ENCODE measurements at places on chromosomes 6 and 20.
A peak's percentile ranks its signal among the peaks of the same experiment; 100 is the strongest.

GRCh38 chr20:32894026-32894483, 35.3 kb downstream of the EFCAB8 start:
- no peak for DNase-seq

DNA sequence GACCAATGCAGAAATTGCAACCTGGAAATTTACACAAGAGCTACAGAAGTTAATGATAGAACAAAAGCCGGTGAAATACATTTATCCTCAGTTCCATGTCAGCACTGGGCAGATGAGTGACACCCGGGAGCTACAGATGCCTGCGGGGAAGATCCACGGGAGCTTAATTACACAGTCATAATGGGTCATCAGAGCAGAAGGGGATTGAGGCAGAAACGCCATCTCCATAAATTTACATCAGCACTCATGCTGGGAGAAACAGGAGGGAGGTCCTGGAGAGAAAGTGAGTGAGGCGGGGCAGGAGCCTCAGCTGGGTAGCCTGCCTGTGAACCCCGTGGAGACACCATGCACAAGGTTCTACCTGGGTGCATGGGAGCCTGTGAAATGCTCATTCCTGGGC, 37.6 kb upstream of the CST7 start:
- DNase-seq: peak; percentile 3

- DNase-seq: no peak
These were observed 40.7 kb downstream of the KCNK5 start for GRCh38 chr6:39188571-39188970.

- no peak for DNase-seq
These were observed 236.7 kb downstream of the FARS2 start for GRCh38 chr6:5497896-5498578.

DNA sequence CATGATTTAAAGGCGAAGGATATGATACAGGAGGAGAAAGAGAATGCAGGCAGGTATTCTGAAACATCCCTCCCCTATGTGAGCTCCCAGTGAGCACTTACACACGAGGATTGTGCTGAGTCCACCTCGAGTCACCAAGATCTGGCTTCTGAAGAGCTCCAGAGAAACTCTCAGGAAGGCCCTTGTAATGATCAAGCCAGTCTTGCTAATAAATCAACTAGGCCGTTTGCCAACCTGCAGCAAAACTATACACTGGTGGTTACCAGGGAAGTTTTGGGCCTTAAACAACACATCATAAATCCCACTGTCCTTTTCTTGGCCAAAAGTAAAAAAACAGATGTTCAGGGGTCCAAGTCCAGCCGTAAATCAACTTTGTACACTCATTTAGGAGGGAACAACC, 79.2 kb downstream of the STXBP5 start:
- DNase-seq: no peak

- DNase-seq: no peak
These were observed 17.1 kb upstream of the BPI start for GRCh38 chr20:38286586-38287531.

- no peak for DNase-seq
These were observed 75.1 kb downstream of the DZANK1 start for GRCh38 chr20:18391686-18392085.

- no peak for DNase-seq
These were observed 122.4 kb downstream of the MAP3K7 start for GRCh38 chr6:90464507-90464906.

GRCh38 chr6:11236076-11236750, 3.7 kb upstream of the NEDD9 start:
- no peak for DNase-seq

- DNase-seq: no peak
These were observed 54.4 kb downstream of the DHX35 start for GRCh38 chr20:39016506-39016905.

DNA sequence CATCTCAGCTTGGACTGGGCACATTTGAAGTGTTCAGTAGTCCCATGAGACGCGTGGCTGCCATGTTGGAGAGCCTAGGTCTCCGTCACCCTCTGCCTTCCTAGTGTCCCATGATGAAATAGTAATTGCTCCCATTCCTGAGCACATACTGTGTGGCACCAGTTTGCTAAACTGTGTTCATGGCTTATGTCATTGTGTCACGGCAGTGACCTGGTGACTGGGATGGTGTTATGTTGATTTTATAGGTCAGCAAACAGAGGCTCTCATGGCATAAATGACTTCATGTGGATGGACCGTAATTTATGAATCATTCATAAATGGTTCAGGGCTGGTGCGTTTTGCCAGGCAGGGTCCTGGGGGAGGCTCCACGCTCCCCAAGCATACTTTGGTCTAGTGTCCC, 3.8 kb downstream of the BCAS4 start:
- DNase-seq: no peak

- DNase-seq: no peak
These were observed 42.3 kb upstream of the ATXN1 start for GRCh38 chr6:16803294-16804200.

DNA sequence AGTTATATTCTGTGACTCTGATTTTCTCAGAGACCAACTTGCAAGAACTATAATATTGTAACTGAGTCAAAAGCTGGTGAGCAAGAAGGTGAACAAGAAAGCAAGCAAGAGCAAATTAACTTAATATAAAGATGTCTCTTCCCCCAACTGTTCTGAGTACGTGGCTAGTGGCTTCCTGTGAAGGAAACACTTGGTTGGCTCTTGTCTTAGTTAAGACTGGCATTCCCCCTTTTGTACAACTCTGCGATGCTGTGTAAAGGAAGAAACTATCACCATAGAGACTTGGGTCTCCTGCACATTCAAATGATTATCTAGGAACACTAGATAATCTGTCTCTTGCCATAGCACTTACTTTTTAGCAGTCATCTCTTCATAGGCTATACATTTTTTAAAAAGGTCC, 47.3 kb upstream of the TNFAIP3 start:
- no peak for DNase-seq

DNA sequence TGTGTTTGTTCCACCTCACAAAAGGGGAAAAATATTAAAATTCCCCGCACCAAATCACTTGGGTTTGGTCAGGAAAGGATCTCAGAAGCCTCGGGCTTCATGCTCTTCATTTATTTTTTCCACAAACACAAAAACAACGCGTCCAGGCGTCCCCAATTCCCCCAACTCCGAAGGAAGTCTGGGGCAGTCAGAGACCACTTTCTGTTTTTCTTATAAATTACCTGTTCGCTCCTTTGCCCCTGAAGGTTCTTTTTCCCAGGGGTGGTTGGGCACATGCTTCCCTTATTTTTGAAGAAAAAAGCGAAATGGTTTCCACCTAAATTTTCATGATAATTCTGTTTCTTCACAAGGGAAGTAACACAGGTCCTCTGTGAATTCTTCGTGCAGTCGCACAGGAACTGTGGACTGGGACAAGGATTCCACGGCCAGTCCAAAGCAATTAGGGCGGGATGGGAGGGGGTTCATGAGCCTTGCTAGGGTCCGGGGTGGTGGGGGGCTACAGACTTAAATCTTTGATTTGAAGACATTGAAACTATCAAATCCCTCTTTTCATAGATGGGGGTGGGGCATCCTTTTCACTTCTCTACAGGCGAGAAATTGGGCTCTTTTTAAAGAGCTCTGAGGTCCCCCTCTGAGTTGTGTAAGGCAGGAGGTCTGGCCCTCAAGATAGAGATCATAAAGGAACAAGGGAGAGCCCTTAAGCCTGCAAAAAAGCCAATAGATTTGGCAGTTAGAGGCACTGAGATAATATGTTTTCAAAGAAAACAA, 30.5 kb upstream of the HFE start:
- peak; percentile 75 for DNase-seq

DNA sequence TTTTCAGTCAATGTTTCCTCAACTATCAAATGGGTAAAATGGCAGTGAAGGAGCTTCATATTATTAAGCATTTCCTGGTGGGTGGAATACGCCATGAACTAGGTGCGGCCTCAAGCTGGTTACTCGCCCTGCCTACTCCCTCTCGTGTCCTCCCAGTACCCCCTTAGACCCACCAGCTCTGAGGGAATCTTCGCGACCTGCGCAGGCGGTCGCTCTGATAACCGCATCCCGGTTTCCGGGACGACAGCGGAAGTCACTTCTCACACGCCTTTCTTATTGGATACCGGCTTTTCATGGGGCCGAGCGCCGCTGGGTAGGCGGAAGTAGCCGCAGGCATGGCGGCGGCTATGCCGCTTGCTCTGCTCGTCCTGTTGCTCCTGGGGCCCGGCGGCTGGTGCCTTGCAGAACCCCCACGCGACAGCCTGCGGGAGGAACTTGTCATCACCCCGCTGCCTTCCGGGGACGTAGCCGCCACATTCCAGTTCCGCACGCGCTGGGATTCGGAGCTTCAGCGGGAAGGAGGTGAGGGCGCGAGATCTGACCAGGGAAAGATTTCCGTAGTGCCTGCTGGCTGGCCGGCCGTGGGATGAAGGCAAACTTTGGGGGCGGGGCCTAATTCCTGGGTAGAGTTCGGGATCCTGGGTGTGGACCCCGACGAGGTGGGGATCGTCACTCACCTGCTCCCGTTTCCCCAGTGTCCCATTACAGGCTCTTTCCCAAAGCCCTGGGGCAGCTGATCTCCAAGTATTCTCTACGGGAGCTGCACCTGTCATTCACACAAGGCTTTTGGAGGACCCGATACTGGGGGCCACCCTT, at the start of gene PIGT:
Gene PIGT (plus strand): TSS at position 320 of the 816 bp plus-strand sequence. CDS start 16 bp downstream, at position 336.
- DNase-seq: peak; percentile 91

DNA sequence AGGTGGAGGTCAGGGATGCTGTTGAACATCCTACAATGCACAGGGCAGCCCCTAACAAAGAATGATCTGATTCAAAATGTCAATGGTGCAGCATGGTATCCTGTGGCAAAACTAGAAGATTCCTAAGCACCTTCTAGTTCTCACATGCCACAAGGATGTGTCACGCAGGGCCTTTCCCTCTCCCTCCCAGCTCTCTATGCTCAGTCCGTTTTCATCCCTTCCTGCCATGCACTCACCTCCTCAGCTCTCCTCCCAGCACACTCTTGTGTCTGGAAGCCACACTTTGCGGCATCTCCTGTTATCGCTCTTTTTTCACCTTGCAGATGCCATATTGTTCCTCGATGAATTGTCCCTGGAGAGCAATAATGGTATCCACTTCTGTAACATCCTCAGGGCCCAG, 263.4 kb downstream of the CDC5L start:
- no peak for DNase-seq

GRCh38 chr20:25013478-25014380, 21.2 kb upstream of the APMAP start:
- DNase-seq: peak; percentile 32

- no peak for DNase-seq
These were observed 5.2 kb downstream of the TMEM30A start for GRCh38 chr6:75279418-75279817.

DNA sequence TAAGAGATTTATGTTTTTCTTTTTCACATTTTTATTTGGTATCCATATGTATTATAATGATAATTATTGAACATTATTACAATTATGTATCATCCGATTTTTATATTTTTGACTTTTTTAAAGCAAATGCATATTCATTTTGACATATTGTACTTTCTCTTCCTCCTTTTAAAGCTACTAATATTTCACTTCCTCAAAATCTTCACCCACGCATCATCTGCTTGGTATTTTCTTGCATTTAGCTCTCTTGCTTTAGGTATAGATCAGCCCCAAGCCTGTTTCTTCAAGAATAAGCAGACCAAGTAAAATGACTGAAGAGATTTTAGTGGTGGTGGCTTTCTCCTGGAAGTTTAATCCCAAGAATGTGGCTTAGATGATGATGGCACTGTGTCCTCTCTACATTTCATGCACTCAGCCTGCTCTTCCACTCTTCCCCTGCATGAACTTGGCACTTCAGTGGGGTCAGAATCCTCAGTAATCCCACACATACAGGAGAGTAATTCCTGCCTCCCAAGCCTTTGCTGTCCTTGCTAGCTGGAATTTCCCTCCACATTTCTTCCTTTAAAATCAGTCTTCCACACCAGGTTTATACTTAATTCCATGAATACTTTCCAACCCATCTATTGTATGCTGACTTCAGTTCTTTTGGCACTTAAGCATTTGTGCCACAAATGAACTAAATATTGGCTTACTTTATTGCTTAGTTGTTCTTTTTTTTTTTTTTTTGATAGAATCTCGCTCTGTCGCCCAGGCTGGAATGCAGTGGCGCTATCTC, 8.2 kb downstream of the NCOA7 start:
- DNase-seq: no peak

GRCh38 chr6:13331516-13332348, 3.4 kb upstream of the TBC1D7 start:
- DNase-seq: no peak

Measured in activated CD8-positive, alpha-beta memory T cell treated with anti-CD3 and anti-CD28 coated beads, Interleukin-2, amount 50 U/mL, for 48 hours (primary cell).